Right lobe of liver (tissue), 6 donors: ENCODE measurements at places on chromosomes 7 and 10.
A peak's percentile ranks its signal among the peaks of the same experiment; 100 is the strongest.

DNA sequence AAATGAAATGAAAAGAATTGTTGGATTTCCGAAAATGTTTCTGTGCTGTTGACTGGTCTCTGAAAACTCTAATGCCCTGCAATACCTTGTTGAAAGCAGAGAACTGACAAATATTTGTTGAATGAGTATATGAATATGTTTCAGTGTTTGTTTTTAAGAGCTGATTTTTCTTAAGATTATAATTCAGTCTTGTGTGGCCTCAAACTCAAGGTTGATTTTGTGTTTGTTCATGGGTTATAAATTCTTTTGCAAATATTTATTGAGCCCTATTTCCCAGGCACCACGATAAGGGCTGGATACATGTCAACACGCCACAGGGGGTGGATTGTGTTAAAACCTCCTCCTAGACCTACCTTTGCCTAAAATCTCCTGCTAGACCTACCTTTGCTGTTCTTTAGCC is 203.9 kb upstream of the PLPP4 start:
- no peak for DNase-seq

DNA sequence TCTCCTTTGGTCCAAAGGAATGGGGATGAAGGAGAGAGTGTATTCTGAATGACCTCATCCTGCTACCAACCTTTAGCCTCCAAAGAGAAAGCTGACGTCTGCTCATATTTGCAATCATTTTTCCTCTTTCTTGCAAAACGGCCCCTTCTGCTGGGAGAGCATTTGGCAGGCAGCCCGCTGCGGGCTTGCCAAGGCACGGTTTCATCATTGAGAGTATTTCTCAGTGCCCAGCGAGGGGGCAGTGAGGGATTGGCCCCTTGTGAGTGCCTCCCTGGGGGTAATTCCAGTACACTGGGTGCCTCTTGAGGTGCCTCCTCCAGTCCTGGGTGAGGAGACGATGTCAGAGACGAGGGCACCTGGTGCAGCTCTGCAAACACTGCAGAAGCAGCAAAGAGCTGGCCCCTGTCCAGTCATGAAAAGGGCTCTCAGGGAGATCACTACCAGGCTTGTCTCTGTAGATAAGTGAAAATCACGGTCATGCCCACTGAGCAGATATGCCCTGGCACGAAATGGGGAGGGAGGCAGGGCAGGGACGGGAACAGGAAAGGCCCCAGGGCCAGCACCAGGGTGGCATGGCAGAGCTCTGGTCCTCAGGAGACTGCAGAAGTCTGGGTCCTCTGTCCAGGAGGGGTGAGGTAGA is 48.7 kb upstream of the SHH start:
- peak; percentile 87 for DNase-seq

DNA sequence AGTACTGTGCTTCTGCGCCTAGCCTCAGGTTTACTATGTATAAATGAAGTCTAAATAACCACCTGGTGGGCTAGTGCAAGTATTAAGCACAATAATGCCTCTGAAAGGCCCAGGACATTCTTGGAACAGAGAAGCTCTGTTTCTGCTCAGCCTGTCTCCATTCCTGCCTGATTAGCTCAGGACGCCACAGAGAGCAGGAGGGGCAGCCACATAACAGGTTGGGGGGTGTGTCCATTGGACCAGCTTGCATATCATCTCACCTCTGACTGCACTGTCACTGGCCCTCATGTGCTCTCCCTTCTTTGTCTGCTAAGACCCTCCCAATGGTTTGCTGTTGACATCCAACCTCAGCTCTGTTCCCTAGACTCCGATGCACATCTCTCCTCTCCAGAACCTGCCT is 52.8 kb upstream of the IKZF1 start:
- no peak for DNase-seq

GRCh38 chr10:95861386-95861785 is 46.4 kb upstream of the CC2D2B start:
- no peak for DNase-seq

DNA sequence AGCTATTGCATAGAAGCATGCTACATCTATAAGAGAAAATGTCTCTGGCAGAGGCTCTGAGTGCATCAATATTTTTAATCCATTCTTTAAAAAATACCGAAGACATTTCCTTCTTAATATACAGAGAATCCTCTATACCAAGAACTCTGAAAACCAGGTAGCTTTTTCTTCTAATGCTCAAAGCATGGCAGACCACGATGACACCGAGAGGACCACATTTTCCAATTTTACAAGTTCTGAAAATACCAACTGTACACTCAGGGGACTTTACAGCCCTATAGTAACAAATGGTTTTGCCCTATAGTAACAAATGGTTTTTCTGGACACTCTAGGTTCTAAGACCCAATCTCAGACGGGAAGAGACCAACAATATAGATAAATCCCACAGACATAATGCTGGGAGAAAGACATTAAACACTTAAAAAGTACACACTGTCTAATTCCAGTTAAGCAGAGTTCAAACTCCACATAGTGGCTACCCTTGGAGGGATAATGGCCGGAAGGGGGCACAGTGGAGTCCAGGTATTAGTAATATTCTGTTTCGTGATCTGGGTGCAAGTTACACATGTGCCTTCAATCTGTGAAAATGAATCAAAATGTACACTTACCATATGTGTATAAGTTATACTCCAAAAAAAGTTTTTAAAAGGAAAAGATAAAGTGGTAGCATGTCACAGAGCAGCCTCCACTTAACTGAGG is 26.2 kb downstream of the CCDC6 start:
- DNase-seq = no peak

DNA sequence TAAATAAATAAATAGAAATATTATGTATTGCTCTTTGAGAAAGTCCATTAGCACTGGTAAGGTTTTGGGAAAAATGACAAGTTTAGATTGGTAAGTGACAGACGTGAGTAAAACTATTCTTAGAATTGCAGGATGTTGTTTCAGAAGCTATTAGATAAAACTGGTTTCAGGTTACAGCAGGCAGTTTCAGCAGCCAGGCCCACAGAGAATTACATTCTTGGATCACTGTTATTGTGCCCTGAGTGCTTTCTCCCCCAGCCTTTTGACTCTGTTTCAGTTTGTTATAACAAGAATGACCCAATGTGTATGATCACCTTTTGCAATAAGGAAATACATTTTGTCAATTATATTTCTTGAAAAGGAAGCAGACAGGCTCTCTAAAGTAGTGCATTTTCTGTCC is 86.5 kb downstream of the DKK1 start:
- no peak for DNase-seq
